AML-193 (cell line): ENCODE measurements at places on chromosomes 4 and X.

DNA sequence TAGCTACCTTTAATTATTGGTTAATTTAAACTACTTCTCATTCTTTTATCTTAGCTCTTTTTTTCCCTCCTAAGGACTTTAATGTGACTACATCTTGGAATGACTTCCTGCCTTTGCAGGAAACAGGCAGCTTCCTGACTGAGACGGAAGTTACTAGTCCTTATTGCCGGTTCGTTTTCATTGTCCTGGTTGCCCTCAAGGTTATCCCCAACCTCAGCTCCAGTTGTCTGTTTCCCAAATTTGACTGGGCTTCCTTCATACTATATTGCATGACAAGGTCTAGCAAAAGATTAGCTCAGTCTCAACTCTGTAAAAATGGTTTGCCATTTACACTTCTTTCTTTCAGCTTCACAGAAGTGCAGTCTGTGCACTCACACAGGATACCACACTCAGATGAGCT is 109.9 kb upstream of the DDX53 start:
- DNase-seq, result no peak

GRCh38 chr4:2065106-2065930 is 6.2 kb downstream of the NAT8L start:
- DNase-seq, result no peak

GRCh38 chrX:45628041-45628440 is 427.4 kb upstream of the DIPK2B start:
- DNase-seq, result no peak

DNA sequence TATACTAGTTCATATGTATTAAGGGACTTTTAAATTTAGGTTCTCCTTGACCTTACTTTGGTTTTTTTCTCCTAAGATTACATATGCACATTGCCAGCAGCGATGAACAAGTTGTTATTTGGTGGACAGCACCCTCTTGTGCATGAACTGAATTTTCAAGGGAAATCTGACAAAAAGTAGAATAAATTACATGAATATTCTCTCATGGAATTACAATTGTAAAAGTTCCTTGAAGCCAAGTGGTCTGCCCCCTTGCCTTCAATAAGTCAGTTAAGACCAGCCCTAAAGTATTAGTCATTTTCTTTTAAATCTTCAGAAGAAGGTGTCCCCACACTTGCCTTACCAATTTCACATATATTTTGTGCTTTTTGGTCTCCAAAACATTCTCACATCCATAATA is 30.7 kb upstream of the SMARCA5 start:
- peak; percentile 12 for DNase-seq

DNA sequence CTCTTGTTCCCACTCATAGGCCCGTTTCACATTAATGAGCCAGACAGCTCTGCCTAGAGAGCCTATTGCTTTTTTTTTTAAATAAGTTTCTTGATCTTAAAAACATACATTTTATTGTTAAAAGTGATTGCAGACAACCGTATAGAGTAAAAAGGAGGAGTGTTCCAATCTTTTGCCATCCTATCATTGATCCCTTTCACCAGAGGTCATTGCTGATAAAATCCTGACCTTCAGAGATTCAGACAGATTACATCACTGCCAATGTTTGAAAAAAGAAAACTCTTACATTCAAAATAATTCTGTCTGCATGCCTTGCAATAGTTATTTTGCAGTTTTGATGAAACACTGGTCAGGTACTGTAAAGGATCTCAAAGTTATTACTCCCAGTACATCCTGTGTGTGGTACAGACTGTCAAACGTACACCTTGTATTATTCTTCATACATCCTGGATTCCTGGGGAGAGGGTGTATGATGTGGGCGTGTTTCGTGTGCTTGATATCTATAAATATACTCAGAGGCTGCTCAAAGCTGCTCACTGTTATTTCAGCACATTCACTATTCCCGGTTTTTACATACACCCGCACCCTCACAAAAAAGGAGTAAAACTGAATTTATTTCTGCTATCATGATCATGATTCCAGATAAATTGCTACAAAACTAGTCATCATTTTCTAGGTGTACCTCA is 15.4 kb upstream of the KLHL2 start:
- DNase-seq, result no peak

DNA sequence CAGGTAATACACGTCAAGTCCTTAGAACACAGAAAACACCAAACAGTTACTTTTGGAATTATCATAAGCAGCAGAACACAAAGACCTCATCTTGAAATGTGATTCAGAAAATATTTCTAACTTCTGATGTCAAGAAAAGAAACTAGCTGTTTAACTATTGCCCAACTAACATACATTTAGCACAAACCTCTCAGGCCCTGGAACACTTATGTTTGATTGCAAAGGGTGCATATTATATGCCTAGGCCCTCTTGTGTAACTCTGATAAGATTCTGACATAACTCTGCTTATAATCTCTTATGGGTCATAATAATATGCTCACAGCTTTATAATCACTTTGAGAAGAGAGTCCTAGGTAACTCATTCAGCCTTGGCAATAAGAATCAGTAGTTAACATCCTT is 62.6 kb downstream of the TBC1D9 start:
- no peak for DNase-seq

- DNase-seq, result no peak
These were observed 31.7 kb downstream of the MAD2L1 start for GRCh38 chr4:120034913-120035312.

DNA sequence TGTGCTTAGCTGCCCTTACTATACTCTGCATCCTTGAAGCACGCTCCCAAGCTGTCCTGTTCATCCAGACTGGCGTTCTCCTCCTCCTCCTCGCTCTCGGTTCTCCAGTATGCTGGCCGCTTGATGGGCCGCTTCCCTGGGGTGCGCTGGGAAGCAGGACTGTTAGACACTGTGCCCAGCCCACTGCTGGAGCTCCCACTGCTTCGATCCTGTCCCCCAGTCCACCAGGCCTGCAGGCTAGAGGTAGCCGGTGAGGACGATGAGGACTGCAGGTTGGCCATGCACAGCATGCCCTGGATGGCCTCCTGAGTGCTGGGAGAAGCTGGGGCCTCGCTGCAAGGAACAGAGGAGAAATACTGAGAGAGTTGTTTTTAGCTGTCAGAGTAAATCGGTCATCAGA is 59.4 kb downstream of the PHF8 start:
- no peak for DNase-seq

DNA sequence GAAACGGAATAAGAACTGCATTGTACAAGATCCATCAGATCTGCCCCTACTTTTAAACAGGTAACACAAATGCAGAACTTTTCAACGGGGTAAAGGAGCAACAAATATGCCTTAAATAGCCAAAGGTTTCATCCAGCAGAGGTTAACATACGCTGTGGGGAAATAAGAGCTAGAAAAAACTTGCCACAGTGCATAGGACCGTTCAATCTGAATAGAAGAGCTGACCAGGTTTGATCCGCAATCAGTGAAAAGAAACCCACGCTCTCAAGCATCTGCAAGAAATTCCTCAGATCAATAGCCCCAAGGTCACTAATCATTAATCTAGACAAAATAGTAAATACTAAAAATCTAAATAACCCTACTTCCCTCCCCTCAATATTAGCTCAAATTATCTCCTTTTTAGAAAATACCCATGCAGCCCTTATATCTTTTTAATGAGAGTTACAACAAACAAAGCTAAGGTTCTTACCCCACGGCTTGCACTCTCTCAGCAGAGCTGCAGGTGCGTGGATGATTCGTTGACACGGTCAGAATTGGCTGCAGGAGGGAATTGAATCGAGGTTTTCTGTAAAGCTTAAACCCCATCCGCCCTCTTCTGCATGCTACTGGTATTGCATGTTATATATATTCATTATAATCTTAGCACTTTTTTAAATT is at the start of gene TLR10:
Gene TLR10, minus strand, starts transcription at position 539 of the 657 bp plus-strand sequence. CDS start 7,400 bp downstream, outside the sequence.
- DNase-seq, result peak; percentile 63

- DNase-seq, result no peak
These were observed 15.3 kb upstream of the RAB9B start for GRCh38 chrX:103847174-103847870.

GRCh38 chr4:137541876-137542646 is 9.8 kb upstream of the PCDH18 start:
- DNase-seq, result no peak

DNA sequence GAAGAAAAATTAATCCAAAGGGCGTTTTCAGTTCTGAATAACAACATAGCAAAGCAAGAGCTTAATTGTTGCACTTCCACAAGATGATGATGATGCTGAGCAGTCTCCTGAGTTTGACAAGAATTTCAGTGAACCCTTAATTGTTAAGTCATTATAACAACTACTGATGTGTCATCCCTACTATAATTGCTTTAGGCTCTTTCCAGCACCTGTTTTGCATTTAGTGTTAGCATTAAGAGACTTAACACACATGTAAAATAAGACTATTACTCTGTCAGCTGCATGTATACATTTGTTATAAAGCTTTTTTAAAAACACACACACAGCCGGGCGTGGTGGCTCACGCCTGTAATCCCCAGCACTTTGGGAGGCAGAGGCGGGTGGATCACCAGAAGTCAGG is 37.9 kb upstream of the GALNT7 start:
- no peak for DNase-seq

DNA sequence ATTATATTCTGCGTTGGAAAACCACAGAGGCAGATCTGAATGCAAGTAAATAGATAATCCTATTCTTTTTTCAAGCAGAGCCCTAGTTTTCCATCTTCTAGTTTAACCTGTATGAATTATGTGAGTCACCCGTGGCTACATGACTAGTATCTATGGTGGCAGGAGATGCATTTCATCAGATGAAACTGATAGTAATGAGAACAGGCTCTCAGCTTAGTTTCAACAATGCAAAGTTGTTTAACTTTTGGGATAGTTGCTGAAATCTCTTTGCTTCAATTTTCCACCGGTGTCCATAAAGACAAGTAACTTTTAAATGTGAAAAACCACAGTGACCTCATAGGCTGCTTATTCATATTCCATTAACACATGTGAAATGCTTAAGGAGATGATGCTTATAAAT is 1317.4 kb upstream of the TENM3 start:
- no peak for DNase-seq

DNA sequence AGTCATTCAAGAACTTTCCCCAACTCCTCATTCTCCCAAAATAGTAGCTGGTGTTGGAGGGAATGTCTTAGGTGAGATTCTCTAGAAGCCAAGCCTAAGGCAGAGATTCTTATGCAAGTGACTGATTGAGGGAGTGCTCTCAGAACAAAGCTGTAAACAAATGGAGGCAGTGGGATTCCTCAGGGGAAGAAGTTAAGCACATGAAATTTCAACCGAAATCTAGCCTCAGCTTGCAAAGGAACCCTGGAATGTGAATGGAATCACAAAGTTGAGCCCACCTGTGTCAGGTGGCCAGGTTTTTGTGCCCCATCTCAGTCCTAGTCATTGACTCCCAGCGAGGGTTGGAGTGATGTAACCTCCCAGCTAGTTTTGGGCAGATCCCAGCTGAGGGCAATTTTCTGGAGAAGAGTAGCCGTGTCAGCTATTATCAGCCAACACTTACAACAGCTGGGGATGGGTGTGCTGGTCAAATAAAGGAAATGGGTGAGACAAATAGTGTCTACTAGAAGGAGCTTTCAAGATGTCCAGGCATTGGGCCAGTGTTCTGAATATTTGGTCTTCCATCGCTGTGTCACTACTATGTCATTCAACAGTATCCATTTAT is 29.7 kb upstream of the FGF2 start:
- no peak for DNase-seq

DNA sequence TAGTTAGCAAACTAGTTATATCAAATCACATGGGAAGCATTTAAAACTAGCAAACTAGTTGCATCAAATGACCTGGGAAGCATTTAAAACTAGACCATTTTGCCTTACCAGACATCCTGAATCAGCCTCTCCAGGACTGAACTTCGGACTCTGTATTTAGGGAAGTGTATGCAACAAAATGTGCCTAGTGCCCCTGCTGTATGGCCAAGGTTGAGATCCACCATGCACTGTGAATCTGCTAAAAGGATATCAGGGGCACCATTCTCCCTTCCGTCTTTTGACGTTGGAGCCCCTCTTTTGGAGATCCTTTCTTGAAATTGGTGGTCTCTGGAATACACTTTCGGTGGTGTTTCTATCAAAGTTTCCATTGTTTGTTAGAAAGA is 49.5 kb downstream of the CCNI start:
- no peak for DNase-seq

DNA sequence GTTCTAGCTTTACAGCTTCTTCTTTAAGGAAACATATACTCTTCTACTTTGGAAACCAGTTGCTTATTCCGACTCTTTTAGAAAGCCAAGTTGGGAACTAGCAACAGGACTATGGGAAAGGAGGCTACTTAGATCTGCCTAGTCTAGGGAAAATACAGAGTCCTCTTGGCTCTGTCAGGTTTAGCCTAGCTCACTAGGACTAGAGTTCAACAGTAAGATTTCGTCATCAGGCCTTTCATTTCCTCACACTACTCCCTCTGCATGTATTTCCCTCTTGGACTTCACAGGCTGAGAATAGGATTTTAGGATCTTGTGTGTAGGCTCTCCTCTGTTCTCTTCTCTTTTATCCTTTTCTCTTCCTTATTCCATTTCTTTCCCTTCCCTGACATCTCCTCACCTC is 409.8 kb downstream of the AR start:
- DNase-seq, result no peak

DNA sequence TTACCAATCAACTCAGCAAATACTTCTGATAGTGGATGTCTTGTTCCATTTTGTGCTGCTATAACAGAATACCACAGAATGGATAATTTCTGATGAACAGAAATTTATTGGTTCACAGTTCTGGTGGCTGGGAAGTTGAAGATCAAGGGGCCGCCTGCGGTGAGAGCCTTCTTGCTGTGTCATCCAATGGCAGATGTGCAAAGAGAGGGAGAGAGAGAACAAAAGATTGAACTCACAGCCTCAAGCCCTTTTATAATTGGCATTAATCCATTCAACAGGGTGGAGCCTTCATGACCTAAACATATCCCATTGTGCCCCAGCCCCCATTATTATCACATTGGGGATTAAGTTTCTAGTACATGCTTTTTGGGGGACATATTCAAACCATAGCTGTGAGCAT is 86.1 kb downstream of the ADGRG4 start:
- DNase-seq, result no peak

DNA sequence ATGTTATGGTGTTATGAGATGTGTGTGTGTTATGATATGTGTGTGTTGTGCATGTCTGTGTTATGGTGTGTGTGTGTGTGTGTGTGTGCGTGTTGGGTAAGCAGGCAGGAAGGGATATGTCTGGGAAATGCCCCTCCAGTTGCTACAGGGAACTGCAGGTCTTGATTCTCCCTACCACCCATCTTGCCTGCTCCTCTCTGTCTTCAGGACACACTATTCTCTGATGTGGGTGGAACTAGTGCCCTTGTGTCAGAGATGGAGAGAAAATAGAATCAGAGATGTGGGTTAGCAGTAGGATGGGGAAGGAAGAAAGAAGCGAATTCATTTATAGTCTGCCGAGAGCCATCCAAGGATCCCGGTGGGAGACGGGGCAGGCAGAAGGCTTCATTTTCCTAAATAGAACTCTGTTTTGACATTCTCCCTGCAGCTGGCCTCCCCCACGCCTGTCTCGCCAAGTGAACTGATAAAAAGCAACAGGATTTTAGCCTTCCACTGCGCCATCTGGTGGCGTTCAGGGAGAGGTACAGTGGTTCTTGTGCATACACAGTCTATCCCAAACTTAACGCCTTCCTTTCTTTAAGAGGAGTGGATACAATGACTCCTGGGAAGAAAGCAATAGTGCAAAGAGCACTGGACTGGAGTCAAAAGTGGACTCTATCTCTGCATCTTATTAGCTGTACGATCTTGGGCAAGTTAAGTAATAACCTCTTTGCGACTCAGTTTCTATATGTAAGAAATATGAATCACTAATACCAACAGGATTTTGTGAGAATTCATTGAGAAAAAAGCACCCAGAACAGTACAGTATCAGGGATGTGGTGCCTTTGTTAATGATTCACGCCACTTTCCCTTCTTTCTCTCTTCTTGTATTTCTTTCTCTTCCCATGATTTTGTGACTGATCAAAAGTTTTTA is 14.1 kb upstream of the MGST2 start:
- peak; percentile 68 for DNase-seq

GRCh38 chrX:21865436-21865835 is 9.6 kb downstream of the YY2 start:
- DNase-seq, result no peak
